ENCODE measurements at places on chromosomes 1 and 21.
A peak's percentile ranks its signal among the peaks of the same experiment; 100 is the strongest.

DNA sequence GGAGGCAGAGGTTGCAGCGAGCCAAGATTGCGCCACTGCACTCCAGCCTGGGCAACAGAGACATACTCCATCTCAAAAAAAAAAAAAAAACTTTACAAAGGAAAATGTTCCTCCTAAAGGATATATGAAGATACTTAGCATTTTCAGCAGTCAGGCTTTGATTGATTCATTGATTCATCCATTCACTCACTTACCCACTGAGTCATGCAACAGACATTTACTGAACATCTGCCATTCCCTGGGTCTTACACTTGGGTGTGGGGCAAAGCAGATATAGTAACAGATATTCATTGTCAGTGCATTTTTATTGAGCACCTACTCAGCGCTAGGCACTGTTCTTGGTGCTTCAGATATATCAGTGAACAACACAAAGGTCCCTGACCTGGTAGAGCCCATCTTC lies 5.6 kb upstream of the LACTBL1 start:
- DNase-seq, result no peak

DNA sequence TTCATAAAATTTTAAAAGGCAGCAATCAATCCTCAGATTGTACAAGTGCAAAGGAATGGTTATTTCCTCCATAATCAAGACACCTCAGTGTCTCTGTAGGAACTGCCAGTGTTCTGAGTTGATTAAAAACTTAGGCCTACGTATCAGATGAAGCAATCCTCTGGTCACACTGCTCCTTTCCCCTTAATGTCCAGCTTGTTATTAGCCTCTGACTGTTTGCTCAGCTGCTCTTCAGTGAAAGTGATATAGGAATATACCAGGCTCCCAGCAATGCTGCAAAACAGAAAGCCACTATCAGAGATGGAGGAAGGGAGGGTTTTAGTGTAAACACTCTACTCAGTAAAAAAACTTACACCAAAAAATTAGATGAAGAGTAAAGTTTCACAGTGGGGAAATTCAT lies 49.8 kb downstream of the SLC35D1 start:
- DNase-seq, result no peak

GRCh38 chr1:88088481-88088880 lies 595.6 kb upstream of the PKN2 start:
- no peak for DNase-seq

DNA sequence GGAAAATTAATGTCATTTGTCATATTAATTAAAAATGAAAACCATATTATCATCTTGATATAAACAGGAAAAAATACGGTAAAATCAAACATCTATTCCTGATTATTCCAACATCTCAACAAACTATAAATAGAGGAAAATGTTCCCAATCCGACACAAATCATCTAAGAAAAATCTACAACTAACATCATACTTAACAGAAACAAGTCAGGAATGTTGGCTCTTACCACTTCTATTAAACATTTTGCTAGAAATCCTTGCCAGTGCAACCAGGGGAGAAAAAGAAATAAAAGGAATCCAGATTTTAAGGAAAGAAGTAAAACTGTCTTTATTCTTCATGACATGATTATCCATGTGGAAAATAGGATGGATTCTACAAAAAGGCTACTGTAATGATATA lies 77.0 kb upstream of the IRF2BP2 start:
- no peak for DNase-seq

GRCh38 chr1:1943834-1944570 lies 24.9 kb upstream of the TMEM52 start:
- DNase-seq, result peak; percentile 83

DNA sequence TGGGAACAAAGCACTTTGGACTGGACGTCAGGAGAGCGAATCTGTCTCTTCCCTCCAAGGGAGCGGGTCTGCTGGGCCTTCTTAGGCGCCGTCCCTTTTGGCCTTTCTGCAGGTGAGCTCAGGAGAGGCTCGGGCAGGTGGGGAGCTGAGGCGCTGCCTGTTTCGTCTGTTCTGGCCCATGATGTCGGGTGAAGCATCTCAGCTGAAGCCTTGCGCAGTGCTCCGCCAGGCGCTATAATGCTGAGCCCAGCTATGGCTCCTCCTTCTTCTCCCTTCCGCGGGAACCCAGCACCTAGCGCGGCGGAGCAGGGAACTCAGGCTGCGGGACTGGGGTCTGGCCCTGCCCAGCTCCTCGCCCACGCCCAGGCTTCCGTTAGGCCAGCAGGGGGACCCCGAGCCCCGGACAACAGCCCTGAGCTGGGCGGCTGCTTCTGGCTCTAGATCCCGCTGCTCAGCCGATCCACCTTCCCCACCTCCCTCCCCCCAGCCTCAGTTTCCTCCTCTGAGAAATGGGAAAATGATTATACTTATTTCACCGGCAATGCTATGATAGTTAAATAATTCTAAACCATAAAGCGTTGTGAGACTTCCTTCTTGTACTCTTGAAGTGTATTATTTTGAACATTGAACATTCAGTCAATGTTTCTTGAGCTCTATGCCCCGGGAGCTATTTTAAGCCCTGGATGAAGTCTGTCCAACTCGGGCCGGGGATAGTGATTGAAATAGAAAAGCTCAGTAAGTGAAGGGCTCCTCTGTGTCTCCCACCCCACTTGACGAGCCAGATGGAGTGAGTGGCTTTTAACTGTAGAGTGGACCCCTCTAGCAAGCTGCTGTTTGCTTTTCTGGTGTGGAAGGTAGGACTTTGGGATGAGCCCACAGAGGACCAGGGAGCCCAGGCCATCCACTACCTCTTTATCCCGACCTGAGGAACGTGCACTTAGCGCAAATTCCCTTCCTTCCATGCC lies 9.6 kb upstream of the ADORA1 start:
- DNase-seq, result peak; percentile 26

- no peak for DNase-seq
These were observed 30.4 kb upstream of the SOX13 start for GRCh38 chr1:204042516-204042915.

DNA sequence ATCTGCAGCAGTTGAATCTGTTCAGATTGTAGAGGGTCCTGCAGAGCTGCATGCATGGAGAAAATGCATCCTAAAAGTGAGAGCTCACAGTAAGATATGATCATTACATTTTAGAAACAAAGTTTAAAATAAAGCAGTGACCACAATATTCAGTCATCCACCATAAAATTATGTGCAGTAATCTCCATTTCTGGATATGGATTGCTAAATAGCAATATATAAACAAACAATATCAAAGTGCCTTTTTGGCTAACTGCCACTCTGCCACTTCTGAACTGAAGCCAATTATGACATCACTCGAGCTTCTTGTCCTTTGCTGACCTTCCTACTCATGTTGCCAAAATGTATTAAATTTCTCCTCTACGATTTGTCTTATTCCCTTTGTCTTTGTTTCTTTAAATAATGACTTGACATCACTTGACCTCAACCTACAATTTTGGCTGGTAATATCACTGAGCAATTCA lies 262.0 kb upstream of the CXADR start:
- no peak for DNase-seq

GRCh38 chr1:6785318-6785727 lies at the start of gene CAMTA1:
TSS of gene CAMTA1 (plus strand) at chr1:6785454. CDS start at chr1:6785531, 77 bp downstream.
- DNase-seq, result no peak

DNA sequence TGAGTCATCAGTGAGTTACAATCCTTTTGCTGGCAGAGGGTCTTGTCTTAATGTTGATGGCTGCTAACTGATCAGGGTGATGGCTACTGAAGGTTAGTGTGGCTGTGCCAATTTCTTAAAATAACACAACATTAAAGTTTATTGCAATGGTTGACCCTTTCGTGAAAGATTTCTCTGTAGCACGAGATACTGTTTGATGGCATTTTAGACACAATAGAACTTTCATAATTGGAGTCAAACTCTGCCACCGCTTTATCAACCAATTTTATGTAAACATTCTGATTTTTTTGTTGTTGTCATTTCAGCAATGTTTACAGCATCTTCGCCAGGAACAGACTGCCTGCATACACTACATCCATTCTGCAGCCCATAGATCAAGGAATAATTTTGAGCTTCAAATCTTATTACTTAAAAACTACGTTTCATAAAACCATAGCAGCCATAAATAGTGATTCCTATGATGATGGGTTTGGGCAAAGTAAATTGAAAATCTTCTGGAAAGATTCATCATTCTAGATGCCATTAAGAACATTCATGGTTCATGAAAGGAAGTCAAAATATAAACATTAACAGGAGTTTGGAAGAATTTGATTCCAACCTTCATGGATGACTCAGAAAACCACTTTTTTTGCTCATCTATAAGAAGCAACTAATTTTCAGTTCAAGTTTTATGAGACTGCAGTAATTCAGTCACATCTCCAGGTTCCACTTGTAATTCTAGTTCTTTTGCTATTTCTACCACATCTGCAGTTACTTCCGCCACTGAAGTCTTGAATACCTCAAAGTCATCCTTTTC lies 85.9 kb downstream of the TYW3 start:
- no peak for DNase-seq

DNA sequence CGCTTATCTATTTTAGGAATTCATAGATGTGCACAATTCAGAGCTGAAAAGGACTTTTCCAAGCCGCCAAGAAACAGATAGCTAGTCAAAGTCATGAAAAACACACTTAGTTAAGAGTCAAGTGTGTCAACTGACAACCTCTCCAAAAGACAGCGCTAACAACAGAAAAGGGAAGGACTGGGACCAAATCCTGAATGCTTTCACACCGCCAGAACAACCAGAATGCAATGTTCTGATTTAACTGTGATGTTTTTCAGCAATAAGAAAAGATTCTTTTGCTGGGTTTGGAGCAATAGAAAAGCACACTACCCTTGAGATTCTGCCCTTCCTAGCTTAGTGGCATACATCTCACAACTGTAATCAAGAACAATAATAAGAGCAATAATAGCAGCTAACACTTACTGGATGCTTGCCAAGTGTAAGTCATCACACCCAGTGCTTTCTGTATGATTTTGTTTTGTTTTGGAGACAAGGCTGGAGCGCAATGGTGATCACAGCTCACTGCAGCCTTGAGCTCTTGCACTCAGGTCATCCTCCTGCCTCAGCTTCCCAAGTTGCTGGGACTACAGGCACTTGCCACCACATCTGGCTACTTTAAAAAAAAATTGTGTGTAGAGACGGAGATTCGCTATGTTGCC lies 33.9 kb upstream of the SDC3 start:
- DNase-seq, result no peak

DNA sequence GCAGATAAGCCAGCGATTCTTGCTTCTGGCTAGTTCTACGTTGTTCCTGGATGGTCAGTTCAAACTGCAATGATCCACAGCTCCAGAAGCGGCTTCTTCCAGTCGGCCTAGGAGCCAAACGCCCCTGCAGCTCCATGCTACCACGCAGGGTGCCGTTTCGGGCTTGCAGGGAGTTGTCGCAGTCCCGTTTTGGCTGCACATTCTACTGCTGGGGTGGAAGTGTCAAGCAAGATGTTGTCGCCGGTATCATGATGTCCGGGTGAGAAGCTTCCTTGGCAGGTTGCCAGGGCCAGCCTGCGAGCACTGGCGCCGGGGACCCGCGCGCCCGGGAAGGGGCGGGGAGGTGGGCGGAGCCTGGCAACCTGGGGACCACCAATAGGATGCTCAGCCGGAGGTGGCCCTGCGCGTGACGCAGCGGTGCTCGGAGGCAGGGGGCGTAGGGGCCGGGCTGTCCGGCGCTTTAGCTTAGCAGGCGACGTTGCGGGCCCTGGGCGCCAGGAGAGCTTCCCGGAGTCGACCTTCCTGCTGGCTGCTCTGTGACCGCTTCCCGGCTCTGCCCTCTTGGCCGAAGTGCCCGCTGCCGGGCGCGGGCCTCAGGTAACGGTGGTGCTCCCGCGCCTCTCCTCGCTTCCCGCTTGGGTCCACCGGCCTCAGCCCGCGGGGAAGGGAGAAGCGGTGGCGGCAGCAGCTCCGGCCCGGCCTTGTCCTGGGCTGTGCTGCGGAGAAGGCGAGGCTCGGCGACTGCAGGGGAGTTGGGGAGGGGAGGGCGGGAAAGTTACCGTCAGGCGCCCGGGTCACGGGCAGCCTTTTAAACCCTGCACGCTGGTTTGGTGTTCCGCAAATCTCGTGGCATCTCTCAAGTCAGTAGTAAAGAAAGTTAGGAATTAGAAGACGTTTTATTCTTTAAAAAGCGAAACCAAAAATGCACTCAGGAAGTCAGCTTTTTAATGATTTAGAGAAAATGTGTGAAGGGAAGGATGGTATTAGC lies at the start of gene SOAT1:
TSS of gene SOAT1 (plus strand) at position 458 of the 988 bp plus-strand sequence. CDS start 8,888 bp downstream, outside the sequence.
- peak; percentile 98 for DNase-seq

DNA sequence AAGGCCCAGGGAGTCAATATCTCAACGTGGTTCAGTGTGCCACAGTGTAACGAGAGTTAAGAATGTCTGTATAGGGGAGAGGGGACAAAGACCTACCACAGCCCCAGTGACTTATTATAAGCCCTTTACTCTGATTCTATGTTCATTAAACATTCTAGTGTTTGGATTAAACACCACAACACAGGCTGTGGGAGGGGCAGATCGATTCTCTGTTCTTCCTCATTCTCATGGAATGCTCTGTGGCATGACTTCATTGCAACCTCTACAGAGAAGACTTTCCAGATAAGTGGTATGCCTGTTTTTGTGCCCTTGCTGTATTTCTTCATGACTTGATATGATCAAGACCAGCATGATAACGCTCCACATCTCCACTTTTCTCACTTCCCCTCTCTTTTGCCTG lies 39.0 kb upstream of the CD5L start:
- DNase-seq, result no peak

DNA sequence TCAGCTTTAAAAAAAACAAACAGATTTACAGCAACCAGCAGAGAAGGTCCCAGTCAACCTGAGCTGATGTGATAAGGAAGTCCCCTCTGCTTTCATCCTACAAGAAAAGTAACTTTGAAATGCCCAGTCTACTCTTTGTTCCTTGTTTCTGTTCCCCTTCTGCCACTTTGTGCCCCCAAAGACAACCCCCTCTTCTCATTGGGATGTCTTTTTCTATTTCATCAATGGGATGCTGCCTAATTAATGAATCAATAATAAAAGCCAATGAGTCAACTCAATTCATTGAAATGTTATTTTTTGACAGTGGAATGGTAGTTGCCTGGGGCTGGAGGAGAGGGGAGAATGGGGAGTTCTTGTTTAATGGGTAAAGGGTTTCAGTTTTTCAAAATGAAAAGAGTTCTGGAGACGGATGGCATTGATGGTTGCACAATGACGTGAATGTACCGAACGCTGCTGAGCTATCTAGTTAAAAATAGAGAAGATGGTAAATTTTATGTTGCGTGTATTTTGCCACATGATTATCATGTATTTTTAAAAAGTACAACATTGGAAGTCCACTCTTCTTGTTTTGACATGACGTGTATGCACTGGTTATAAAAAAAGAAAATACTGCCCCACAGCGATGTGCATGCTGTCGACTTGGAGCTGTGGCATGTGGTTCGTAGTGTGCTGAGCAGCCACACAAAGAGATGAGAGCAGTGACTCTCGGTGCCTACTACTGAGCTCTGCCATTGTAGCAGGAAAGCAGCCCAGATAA lies 22.4 kb upstream of the PADI2 start:
- no peak for DNase-seq

GRCh38 chr1:200724064-200724463 lies 14.6 kb upstream of the CAMSAP2 start:
- DNase-seq, result no peak

GRCh38 chr1:98923667-98924066 lies 81.0 kb downstream of the PLPPR5 start:
- DNase-seq, result no peak

- no peak for DNase-seq
These were observed 4.7 kb upstream of the TFF1 start for GRCh38 chr21:42370894-42371654.

Data from activated CD8-positive, alpha-beta memory T cell treated with anti-CD3 and anti-CD28 coated beads for 24 hours (primary cell).